NCI-H2171 (cell line): ENCODE measurements at places on chromosomes 5 and 9.

GRCh38 chr5:9653811-9654210 lies 23.7 kb upstream of the TAS2R1 start:
- DNase-seq, result no peak

- DNase-seq, result no peak
Observed at GRCh38 chr9:117662651-117663050, 41.6 kb upstream of the TLR4 start.

- no peak for DNase-seq
Observed at GRCh38 chr5:136484808-136485325, 119.5 kb upstream of the TRPC7 start.

DNA sequence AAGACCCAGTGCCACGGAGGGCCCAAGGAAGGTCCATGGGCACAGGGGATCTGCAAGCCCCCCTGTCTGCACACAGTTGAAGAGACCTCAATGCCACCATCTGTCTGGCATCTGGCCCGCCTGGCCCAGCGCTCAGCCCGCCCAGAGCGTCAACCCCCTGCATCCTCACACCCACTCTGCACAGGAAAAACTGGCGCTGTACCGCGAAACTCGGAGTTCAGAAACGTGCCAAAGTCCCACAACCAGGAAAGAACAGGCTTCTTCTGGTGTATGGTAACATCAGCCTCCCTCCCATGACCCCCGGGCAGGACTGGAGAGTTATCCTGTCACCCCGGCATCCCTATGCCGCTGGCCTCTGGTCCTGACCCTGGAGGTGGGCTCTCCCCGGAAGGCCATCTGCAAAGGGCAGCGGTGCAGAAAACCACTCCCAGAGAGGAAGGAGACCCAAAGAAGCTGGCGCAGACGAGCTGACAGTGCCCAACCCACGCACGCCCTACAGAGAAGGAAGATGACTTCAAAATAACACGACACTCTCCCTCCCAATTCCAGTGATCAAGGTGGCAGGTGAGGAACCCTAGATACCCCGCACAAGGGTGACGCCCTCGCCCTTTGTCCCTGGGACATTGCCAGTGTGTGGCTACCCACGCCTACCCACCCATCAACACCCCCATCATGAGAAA lies 18.9 kb downstream of the VAV2 start:
- DNase-seq, result no peak

DNA sequence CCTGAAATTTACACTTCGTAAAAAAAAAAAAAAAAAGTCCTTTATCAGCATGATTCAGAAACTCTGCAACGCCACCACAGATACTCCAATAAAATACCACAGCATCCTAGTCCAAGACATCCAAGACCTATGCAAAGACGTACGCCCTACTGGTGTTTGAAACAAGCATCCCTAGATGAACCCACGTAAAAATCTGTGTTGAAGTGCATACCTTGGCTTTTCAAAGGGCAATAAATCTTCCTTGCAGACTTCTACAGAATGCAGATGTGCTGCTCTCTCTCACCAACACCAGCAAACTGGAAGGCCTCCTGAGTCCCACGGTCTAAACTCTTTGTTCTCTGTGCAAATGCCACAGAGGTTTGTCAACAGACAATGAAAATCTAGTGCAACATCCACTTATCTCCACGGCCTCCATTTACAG lies 38.8 kb downstream of the MYO10 start:
- DNase-seq, result no peak

- DNase-seq, result no peak
Observed at GRCh38 chr9:122088880-122089706, 4.0 kb downstream of the TTLL11 start.

- no peak for DNase-seq
Observed at GRCh38 chr5:58499231-58499630, 8.0 kb downstream of the GAPT start.
